ENCODE measurements at places on chromosomes 16 and 17.

GRCh38 chr17:82230609-82231311, 1.9 kb downstream of the SLC16A3 start:
- DNase-seq = peak; percentile 74

DNA sequence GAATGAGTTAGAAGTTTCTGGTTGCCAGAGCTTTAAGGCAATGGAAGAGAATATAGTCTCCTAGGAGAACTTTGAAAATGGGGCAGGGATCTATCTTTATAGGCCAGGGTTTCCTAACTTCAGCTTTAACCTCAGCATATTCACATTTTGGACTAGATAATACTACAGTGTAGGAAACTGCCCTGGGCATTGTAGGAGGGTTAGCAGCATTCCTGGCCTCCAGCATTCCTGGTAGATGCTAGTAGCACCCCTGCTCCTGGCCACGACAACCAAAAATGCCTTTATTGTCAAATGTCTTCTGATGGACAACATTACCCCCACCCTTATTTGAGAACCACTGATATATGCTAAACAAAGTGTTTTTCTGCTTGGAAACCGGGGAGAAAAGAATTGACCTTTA, 27.8 kb upstream of the MYO18A start:
- DNase-seq = no peak

- DNase-seq = no peak
Observed at GRCh38 chr16:56246051-56246817, 54.9 kb downstream of the GNAO1 start.

DNA sequence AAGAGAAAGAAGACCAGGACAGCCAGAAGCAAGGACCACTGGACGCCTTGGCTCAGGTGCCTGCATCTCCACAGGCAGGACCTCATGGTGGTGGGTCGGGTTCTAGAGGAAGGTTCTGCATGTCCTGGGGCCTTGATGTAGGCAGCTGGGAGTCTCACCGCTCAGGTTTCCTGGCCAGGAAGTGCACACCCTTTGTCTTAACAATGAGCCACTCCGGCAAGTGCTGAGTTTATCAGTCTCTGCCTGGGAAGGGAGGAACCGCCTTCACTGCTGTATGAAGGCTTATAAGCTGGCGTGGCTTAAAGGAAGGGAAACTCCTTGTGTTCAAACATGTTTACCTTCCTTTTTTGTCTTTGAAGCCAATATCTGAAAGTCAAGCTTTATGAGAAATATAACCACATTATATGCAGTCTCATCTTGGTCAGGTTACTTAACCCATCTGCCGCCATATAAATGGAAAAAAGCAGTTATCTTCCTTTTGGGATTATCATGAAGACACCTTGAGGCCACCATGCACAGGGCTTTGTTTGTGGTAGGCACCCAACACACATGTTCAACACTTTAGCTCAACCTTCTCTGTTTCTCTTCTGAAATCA, at the start of gene ST6GALNAC1:
TSS of gene ST6GALNAC1 (minus strand) at position 205 of the 596 bp plus-strand sequence. CDS start at position 86, 119 bp downstream.
- DNase-seq = peak; percentile 21

- no peak for DNase-seq
Observed at GRCh38 chr17:76178124-76178523, 37.1 kb upstream of the FOXJ1 start.

- peak; percentile 53 for DNase-seq
Observed at GRCh38 chr17:59769887-59770286, 62.4 kb downstream of the VMP1 start.

DNA sequence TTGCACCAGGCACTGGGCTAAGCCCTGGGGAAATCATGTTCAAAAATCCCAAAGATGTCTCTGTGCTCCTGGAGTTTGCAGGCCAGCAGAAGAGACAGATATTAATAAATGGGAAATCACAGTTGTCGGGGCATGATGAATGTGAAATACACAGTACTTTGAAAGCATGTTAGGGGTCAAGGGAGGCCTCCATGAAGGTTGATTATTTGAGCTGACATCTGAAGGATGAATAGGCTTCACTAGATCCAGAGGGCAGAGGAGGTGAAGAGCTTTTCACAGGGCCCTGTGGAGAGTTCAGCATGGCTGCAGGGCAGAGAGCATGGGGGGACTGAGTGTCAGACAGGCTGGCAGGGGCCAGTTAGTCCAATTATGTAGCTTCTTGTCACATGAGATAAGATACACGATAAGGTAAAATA, 2.6 kb downstream of the ANKRD40CL start:
- no peak for DNase-seq

GRCh38 chr16:10871157-10871991, 5.6 kb upstream of the CIITA start:
- peak; percentile 96 for DNase-seq

- no peak for DNase-seq
Observed at GRCh38 chr17:65197201-65197600, 60.0 kb downstream of the RGS9 start.

DNA sequence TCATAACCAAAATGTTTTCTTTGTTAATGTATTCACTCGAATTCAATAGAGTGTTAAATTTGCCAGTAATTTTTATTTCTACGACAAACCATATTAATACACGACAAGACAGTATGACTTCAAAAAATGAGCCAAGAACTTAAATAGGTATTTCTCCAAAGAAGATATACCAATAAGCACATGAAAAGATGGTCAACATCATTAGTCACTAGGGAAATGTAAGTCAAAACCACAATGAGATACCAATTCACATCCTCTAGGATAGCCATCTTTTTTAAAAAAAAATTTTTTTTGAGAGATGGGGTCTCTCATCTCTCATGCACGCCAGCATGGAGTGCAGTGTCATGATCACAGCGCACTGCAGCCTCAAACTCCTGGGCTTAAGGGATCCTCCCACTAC, 5.0 kb upstream of the MEIOC start:
- DNase-seq = peak; percentile 21

GRCh38 chr16:85068746-85069145, 41.2 kb downstream of the KIAA0513 start:
- DNase-seq = no peak

DNA sequence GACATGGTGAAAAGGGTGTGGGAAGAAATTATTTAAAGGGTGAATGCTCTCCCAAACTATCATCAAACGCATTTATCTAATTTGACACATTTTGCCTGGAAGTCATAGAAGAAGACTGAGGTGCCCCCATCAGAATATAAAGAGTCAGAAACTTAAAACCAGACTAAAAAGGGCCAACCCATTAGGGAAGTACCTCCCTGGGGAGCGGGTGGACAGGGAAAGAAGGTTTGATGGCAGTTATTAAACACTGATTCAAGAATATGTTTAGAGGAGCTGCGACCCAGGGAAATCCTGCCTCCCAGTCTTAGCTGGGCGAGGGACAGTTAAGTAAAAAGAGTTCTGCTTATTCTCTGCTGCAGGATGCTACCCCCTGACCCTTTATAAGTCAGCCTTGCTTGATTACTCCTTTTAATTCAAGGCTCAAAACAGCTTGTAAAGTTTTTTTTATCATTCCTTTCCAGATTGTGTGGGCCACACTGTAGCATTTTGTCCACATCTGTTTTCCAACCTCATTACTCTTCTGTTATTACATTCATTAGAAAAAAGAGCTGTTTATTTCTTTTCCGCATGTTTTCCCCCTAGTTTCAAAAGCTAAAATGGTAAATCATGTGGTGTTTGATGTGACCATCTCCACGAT, 138.5 kb upstream of the TBX2 start:
- DNase-seq = no peak

DNA sequence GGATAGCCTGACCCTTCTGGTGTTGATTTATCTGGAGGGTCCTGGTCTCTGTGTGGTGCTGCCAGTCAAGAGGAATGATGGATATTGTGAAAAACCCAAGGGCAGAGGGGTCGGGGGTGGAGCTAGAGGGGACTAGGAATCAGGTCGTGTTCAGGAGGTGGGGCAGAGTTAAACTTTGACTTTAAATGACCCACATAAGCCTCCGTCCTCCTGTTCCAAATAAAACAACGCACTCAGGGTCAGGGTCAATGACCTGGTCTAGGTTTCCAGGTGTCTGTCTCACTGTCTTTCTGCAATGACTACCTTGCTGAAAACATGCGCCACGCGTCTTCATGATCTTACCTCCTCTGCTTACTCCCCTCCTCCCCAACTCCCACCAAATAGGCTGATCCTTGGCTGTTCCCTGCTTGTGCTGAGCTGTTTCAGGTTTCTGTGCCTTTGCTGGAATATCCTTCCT, 14.7 kb downstream of the AOC3 start:
- no peak for DNase-seq

- no peak for DNase-seq
Observed at GRCh38 chr17:61668486-61668885, 77.5 kb upstream of the NACA2 start.

- no peak for DNase-seq
Observed at GRCh38 chr16:25192096-25192495, 24.7 kb upstream of the AQP8 start.

GRCh38 chr16:6714510-6714909, 618.1 kb upstream of the RBFOX1 start:
- DNase-seq = no peak

- DNase-seq = peak; percentile 41
Observed at GRCh38 chr17:81966343-81967243, 5.6 kb upstream of the NOTUM start.

- DNase-seq = peak; percentile 41
Observed at GRCh38 chr17:42681976-42682721, at the start of gene CNTNAP1. TSS of gene CNTNAP1 (plus strand) at chr17:42682531. CDS start at chr17:42682830, 299 bp downstream.

GRCh38 chr16:67593288-67593687, 31.0 kb downstream of the CTCF start:
- DNase-seq = no peak

Data from common myeloid progenitor, CD34-positive (primary cell).